CD4-positive, alpha-beta T cell treated with Interleukin-12 subunit alpha and Interleukin-12 subunit beta, for 1 hour (primary cell): ENCODE measurements at places on chromosomes 5 and 9.

- DNase-seq: no peak
Measured at GRCh38 chr5:136622747-136623146, 257.4 kb upstream of the TRPC7 start.

- DNase-seq: no peak
Measured at GRCh38 chr9:124350494-124351263, 64.6 kb downstream of the PSMB7 start.

GRCh38 chr5:92527311-92528078 is 1053.5 kb downstream of the NR2F1-AS1 start:
- no peak for DNase-seq

DNA sequence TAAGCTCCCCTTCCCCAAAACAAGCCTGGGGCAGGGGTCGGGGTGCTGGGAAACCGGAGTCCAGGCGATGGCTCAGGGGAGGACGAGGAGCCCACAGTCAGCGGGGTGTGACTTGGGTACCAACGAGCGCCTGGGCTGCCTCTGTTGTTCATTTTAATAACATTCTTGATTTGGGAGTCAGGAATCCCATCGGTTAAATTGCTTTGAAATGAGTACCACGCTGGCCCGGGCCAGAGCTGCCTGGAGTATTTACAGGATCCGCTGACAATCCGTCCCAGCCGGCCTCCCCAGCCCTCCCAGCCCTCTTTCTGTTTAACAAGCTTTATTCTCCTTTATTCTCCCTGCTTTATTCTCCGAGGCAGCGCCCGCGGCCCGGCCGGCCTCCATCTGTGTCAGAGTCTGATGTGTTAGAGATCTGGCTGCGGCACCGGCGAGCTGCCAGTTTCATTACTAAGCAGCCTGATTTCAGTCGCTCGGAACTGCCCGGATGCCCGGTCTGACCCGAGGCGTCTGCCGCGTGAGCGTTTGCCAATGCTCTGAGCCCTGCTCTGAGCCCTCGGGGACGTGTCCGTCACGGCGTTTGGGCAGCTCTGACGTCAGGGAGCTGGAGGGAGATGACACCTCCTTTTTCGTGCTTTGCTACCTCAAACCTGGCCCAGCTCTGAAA is 16.5 kb upstream of the QRFP start:
- DNase-seq: no peak

DNA sequence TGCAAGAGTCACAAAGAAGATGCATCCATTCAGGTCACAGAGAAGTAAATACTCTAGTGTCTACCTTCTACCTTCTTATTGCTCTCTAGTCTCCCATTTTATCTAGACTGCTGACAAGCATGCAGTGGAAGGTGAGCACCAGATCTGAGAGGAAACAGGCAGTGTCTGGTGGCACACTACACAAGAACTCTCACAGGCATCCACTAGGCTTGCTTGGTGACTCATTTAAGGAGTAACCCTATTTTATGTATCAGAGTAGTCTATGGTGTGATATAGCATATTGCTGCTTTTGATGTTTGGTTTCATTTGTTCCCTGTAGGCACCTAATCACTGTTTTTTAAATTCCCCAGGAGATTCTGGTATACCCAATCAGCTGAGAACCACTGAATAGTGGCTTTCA is 1.6 kb upstream of the THBS4 start:
- DNase-seq: no peak

DNA sequence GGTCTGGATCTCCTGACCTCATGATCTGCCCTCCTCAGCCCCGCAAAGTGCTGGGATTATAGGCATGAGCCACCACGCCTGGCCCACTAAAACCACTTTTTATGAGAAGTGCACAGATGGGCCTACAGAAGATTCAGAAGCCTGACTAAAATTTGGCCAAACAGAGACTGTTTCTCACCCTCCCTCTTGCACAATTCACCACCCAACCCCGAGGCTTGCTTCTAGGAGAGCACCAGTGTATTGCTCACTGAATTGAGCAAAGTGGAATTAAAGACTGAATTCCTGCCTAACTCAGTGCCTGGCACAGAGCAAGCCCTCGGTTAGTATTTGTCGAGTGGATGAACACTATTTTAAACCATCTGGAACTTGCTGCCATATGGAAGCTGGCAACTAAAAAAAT is 3.4 kb upstream of the DCTN4 start:
- DNase-seq: no peak

- peak; percentile 35 for DNase-seq
Measured at GRCh38 chr5:172910828-172911627, 48.2 kb upstream of the RPL26L1 start.

DNA sequence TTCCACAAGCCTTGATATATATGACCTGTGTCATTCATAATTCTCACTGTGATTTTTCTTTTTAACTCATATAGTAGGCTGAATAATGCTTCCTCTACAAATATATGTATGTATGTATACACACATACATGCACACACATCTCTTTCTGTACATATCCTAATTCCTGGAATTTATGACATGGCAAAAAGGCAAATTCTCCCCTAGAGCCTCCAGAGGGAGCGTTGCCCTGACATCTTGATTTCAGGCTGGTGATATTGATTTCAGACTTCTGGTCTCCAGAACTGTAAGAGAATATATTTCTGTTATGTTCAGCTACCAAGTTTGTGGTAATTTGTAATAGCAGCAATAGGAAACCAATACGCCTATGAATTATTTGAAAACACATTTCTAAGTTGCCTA is 166.6 kb upstream of the GAS1 start:
- no peak for DNase-seq

GRCh38 chr9:134187110-134187531 is 22.8 kb upstream of the RNU6ATAC start:
- DNase-seq: peak; percentile 13

DNA sequence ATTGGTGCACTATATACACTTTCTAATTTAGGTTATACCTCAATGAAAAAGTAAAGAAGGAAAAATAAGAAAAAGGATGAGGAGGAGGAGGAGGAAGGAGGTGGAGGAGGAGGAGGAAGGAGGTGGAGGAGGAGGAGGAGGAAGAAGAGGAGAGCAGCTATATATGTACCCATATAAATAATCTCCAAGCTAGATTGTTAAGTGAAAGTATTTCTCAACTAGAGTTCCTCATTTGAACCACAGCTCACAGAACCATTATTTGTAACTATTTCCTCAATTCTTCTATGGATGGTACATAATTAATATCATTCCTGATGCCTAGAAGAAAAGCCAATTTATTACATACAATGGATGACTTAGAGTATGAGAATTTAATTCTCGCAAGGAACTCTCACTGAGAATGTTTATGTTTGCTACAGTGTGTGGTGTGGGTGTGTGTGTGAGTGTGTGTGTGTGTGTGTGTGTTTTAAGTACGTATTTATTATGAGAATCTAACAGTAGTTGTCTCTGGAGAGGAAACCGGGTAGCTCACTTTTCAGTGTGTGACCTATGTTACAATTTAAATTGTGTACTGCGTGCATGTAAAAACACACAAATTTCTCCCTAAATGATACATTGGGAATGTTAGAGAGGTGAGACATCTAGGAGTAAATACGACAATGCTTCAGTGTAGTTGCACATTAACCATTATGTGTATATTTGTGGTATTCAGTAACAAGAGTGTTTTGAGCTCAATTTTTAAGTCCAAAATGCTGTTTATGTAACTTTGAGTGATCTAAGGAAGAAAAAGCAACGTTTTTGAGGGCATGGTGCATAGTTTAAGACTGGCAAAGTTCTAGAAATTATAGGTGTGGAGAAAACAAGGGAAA is 20.2 kb upstream of the NREP start:
- DNase-seq: no peak

DNA sequence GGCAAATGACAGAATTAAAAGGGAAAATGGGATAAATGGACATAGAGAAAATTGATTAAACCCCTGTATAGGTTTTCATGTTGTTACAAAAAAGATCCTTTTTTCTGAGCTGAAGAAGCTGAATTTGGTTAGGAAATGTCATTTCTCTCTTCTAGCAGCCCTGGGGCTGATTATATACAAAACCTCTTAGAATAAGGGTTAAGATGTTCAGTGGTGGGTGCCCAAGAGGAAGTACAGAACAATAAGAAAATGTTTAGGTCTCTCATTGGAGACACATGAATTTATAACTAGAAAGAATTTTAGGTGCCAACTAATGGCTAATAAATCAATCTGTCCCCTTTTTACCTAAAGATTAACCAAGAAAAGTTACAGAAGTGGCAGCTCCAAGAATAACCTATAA is 14.2 kb downstream of the ABHD17B start:
- DNase-seq: no peak

- no peak for DNase-seq
Measured at GRCh38 chr9:8980496-8981013, 1181.0 kb upstream of the DMAC1 start.

DNA sequence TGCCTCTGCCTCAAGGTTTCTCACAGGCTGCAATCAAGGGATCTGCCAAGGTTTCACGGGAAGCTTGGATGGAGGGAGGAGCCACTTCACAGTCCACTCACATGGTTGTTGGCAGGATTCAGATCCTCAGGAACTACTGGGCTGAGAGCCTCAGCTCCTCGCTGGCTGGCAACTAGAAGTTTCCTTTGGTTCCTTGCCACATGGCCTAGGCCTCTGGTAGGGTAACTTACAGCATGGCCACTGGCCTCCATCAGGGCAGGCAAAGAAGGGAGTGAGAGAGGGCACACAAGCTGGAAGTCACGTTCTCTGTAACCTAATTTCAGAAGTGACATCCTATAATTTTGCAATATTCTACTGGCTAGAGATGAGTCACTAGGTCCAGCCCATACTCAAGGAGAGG is 32.2 kb downstream of the SPOCK1 start:
- no peak for DNase-seq

DNA sequence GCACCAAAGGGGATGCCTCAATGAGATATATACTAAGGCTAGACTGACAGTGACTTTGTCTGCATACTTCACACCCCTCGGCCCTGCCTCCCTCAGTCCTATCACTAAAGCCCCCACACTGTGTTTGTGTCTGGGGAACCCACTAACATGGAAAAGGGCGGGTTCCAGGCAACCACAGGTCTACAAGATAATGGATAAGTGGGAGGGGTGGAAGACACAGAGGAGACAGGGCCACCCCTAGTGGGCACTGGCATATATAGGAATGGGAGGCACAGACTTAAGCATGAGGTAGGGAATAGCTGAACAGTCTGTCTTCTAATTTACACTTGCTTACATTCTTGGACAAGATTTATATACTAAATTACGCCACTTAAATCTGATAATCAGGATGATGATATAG is 74.0 kb downstream of the SLIT3 start:
- no peak for DNase-seq

DNA sequence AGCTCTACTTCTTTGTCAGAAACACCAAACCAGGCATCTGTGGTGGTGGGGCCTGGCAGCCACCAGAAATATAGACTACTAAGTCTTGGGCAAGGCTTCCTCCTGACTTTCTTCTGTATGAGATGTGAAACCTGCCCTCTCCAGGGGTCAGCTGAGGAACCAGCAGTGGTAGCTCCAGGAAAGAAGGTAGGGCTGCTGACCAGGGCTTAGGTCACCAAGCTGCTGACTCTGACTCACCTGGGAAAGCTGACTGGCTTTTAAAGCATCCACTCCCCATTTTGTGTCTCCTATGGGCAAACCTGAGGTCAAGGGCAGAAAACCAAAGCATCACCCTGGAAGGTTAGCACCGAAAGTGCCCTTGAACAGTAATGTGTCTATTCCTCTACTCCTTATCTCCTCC is 10.4 kb upstream of the SH3TC2 start:
- no peak for DNase-seq

- no peak for DNase-seq
Measured at GRCh38 chr5:99105216-99105615, 176.4 kb upstream of the CHD1 start.

DNA sequence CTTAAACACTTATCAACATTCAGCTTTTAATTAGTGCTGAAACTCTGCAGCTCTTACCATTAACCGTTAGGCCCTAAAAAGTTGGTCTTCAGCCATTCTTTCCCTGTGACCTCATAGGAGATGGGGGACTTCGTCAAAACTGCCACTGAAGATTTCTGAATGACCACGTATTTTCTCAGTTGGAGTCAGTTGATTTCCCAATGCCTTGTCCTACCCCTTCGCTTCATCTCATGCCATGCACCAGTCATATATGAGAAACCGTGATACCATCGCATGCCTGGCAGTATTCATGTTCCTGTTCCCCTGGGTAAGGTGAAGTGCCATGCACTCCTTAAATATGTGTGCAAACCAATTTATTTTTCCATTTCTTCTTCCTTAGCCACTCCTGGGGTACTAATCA is 10.8 kb upstream of the ZFR start:
- no peak for DNase-seq

DNA sequence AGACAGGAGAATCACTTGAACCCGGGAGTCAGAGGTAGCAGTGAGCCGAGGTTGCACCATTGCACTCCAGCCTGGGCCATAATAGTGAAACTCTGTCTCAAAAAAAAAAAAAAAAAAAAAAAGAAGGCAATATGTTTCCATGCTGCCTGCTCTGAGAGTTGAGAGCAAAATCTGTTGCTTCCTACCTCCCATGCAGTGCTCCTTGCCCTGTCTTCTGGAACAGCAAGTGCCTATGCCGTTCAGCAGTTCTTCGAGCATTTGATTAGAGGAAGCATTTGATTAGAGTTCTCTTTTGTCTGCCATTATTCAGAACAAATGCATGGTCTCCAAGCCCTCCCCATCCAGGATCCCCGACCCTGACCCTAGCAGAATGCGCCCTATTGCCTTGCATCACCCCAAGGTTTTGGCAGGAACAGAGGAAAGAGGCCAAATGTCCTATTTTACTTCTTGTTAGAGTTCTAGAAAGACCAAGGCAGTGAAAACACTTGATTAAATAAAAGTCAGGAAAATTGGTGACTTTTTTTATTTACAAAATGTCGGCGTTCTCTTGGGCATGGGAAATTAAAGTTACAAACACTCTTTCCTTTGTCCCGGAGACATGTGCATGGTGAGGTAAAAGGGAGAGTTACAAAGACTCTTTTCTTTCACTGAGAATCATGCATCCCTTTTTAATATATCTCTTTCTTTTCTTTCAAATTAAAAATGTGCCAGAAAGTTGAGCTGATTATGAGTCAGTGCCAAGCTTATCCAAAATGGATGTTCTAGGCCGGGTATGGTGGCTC is 27.8 kb upstream of the FSD1L start:
- no peak for DNase-seq

- no peak for DNase-seq
Measured at GRCh38 chr9:88161144-88161543, 22.9 kb upstream of the SPATA31C2 start.

DNA sequence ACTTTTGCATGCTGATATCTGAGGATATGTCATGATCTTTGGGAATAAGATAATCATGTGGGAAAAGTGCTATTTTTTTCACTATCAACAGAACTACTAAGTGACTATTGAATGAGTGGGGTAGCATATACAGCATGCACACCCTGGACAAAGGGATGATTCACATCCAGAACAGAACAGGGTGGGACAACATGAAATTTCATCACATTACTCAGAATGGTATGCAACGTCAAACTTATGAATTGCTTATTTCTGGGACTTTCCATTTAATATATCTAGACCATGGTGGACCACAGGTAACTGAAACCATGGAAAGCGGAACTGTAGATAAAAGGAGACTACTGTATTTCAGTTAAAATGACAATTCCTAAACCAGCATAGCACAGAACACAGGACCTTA is 370.0 kb downstream of the HINT1 start:
- no peak for DNase-seq

GRCh38 chr5:158056130-158056825 is 197.3 kb upstream of the CLINT1 start:
- no peak for DNase-seq

- DNase-seq: no peak
Measured at GRCh38 chr9:126097679-126098078, 228.9 kb upstream of the MVB12B start.
